Stimulated activated CD4-positive, alpha-beta T cell treated with anti-CD3 and anti-CD28 coated beads, Interleukin-1b, Interleukin-23, amount 100 ng/mL, for 48 hours (primary cell): ENCODE measurements at places on chromosomes 7 and 10.

- DNase-seq = no peak
Measured at GRCh38 chr10:2909921-2910320, 157.4 kb upstream of the PFKP start.

GRCh38 chr7:44211126-44211675 is 10.4 kb downstream of the YKT6 start:
- no peak for DNase-seq

DNA sequence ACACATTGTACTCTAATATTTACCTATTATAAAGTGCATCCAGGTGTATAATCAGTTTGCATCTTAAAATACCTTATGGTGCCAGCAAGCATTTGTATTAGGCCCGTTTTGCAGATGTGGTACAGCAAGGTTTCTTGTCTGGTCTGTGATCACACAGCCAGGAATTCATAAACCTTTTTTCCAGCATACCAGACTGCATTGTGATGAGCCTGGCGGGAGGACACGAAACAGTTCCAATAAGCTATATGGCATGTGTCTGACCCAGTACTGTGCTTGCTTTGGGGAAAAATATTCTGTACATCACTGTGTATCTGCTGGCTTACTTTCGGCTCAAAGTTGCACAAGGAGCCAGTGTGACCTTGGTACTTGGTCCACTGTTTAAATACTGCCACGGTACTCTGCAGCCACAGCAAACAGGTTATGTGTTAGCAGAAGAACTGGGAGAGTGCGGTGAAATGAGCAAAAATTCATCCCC is 36.3 kb downstream of the CHN2 start:
- DNase-seq = no peak

- DNase-seq = no peak
Measured at GRCh38 chr10:96112531-96112930, 17.6 kb upstream of the ZNF518A start.

- no peak for DNase-seq
Measured at GRCh38 chr7:137987968-137988367, 13.9 kb downstream of the CREB3L2 start.
